T follicular helper cell (primary cell): ENCODE measurements at places on chromosomes 2 and 18.

DNA sequence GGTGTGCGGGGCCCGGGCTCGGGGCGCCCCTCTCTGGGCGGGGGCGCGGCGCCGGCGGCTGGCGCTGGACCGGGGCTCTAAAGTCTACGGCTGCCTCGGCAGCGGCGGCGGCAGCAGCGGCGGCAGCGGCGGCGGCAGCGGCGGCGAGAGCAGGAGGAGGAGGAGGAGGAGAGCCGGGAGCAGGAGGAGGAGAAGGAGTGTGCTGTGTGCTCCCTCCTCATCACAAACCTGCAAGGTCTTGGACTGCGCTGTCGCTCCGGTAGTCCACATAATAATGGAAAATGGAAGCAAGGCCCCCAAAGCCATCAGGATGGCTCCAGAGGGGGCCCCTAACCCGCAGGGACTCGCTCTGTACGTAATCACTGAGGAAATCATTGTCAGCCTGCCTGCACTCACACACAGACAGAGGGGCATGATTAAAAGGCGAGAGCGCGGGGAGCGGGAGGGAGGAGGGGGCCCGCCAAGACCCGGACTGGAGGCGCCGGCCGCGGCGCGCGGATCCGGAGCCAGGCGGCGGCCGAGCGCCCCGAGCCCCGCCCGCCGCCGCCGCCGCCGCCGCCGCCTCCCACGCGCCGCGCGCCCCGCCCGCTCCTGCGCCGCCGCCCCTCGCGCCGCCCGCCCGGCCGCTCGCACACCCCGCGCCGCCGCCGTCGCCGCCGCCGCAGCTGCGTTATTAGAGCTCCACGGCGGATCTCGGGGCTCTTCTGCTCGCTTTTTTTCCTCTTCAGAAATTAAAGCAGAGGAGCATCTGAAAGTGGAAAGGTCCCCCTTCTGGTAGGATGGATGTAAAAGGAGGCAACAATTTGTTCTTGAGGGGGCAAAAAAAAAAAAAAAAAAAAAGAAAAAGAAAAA, at the start of gene ZNF521:
Gene ZNF521 (minus strand): TSS at position 390 of the 852 bp plus-strand sequence. CDS start 1,220 bp downstream, outside the sequence.
- no peak for DNase-seq

DNA sequence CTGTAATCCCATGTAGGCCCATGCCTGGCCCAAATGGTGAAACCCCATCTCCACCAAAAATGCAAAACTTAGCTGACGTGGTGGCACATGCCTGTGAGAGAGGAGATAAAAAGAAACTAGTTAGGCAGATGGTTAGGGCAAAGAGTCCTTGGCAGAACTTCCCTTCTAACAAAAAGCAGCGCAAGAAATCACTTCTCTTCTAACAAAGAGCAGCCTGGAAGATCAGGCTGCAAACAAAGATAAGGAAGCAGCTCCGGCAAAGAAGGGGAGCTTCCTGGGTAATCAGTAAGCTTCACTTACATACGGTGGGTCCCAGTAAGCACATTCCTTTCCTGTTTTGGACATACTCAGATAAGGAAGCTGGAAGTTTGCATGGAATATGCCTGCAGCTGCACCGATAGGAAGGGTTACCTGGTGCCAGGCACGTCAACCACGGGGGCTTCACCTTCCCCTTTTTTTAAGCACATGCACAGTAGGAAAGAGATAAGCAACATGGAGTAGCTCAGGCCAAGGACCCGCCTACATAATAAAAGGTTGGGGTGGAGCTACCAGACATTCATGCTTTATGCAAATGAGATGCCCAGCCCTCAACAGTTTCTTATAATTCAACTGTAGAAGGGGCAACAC, 61.0 kb upstream of the SLC25A52 start:
- no peak for DNase-seq

GRCh38 chr18:37207343-37207742, 358.3 kb downstream of the CELF4 start:
- DNase-seq: no peak

DNA sequence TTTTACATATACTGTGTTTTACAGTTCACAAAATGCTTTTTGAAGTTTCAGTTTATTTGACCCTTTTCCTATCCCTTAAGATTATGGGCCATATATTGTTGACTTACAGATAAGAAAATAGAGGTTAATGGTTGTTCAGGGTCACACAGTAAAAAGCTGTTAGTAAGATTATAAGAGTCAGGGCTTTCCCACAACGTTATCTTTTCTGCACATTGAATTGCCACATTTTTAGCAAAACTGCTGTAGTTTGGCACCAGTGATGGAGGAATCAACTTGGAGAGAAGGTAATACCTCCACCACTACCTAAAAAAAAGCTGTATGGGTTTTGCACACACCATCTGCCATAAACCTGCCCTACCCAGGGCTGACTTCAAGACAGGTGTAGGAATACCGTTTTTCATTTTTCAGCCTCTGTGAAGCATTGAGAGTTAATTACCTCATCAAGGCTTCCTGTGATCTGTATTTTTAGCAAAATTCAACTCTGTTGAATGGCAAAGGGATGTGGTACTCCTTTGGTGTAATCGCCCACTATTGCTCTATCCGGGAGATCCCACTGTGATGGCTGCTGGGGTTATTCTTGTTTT, 5.0 kb downstream of the SOWAHC start:
- no peak for DNase-seq

DNA sequence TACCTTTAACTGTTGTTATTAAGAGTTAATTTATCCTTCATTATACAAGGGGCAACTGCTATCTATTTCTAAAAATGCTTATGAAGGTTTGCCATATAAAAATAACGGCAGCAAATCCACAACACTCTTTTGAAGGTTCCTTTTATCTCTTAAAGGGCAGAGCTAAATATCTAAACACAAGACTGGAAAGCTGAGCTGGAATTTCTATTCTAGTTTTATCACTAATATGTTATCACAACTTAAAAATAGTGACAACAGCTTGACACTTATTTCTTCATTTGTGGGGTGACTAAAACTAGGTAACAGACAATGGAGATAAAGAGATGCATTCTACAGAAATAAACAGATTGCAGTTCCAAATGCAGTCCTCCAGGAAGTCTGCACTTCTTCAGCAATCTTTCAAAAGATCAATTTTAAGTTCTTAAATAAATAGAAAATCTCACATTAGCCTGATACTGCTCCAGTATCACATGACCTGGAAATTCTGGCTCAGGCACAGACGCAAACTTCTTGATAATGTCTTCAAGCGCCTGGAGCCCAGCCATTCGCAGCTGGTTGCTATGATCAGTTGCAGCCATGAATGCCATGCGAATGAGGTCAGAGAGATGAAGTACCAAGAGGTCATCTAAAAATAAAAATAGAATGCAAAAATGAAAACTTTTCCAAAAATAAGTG, 54.0 kb upstream of the STRN start:
- no peak for DNase-seq

GRCh38 chr2:191537921-191538320, 140.0 kb upstream of the NABP1 start:
- no peak for DNase-seq

DNA sequence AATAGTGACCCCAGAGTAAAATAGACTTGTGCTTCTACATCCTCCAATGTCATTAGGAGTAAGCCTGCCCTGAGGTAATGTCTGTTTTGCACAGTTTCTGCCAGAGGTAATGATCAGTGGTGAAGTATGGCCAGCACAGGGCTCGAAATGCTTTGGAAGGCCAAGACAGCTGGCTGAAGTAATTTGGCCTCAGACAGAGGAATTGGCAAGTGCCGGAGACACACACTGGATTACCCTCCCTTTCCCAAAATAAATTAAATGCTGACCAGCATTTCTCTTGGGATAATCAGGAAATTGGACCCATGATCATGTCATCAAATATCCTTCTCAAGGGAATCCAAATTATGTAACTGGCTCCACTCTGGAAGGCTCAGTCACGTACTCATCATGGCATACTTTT, 379.0 kb upstream of the CHST9 start:
- no peak for DNase-seq

GRCh38 chr2:173187941-173188788, 112.5 kb downstream of the MAP3K20 start:
- no peak for DNase-seq

DNA sequence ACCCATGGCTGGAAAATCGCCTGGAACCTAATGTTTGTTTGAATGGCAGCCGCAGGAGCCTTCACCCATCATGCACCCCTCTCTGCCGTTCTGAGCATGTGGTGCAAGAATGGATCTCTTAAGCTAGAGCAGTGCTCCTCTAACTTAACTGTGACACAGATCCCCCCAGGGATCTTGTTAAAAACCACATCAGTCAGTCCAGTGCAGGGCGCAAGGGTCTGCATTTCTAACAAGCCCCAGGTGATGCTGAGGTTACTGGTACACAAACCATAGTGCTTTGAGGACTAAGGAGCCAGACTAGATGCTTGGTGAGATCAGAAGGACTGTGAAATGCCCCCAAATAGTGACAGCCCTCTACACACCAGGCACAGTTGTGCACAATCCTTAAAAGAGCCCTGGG, 87.1 kb upstream of the KCTD1 start:
- DNase-seq: no peak

GRCh38 chr2:198137733-198138132, 333.3 kb downstream of the PLCL1 start:
- DNase-seq: no peak

DNA sequence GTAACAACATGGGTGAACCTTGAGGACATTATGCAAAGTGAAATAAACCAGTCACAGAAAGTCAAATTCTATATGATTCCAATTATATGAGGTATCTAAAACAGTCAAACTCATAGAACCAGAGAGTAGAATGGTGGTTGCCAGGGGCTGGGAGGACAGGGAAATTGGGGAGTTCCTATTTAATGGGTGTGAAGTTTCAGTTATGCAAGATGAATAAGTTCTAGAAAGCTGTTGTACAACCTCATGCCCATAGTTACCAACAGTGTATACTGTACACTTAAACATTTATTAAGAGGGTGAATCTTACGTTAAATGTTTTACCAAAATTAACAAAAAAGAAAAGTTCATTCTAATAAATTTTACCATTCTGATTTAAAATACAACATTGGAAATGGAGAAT, 92.7 kb upstream of the WDSUB1 start:
- no peak for DNase-seq

GRCh38 chr2:62692225-62692624, 13.3 kb upstream of the EHBP1 start:
- DNase-seq: no peak

- no peak for DNase-seq
Observed at GRCh38 chr2:1219901-1220573, 193.2 kb upstream of the TPO start.

DNA sequence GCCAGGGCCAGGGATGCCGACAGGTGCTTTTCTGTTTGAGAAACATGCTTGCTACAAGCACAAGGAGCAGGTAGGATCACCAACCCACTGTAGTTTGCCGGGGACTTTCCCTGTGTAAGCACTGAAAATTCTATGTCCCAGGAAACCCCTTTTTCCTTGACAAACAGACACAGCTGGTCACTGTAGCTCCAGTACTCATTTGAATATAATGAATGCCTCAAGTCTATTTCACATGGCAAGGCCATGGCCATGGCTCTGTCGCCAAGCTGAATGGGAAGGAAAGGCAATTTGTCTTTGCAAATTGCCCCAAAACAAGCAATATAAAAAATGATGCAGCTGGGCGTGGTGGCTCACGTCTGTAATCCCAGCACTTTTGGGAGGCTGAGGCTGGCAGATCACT, 49.6 kb upstream of the IGFBP2 start:
- no peak for DNase-seq

DNA sequence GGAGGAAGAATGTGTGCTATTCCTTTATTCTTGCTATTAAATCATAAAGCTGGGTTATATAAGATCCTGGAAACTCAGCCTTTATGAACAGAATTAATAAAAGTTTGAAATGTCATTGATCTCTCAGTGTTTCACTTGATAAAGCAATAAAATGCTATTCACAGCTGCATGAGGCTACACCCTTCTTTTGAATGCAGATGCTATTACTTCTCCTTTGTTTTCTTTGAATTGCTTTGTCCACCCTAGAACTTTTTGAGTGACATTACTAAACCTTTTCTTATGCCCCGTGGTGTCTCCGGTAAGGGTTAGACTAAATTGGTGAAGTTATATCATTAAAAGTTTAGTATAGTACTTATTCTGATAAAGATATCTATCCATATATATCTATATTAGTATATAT, 18.9 kb downstream of the SERPINB5 start:
- no peak for DNase-seq

GRCh38 chr2:23522726-23523372, 137.9 kb downstream of the KLHL29 start:
- DNase-seq: no peak
